ENCODE measurements at places on chromosomes 12 and 14.

DNA sequence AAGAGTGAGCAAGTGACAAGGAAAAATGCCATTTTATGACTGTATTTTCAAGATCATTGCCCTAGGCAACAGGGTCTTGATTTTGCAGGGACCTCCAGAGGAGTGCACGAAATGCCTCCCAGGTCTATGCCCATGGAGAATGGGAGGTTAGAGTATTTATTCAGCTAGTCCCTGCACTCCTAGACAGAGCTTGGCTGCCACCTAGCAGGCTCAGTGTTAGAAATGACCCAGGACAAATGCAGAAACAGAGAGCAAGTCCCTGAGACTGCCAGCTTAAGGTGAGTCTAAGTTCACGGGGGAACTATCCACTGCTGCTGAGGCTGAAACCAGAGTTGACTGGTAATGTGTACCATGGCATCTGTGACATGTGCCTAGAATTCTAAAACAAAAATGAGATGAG is 506.4 kb downstream of the MED13L start:
- no peak for DNase-seq

GRCh38 chr14:50225067-50225973 is 6.1 kb downstream of the SOS2 start:
- DNase-seq = no peak

DNA sequence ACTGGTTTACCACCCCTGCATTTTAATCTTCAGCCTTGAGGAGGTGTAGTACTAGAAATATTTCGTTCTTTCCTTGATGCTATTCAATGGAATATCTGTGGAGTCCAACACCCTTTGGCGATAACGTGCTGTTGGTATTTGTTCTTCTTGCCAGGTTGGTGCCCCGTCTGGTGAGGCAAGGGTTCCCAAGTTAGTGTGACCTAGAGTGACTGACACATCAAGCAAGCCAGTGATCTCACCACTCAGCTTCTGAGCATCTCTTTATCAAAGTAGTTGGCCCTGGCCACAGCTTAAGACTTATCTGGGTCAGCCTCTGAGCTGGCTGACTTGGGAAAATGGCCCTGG is 60.2 kb downstream of the PLXNC1 start:
- no peak for DNase-seq

- no peak for DNase-seq
Measured at GRCh38 chr14:103552011-103552845, 10.2 kb downstream of the BAG5 start.
